Fibroblast of gingiva (primary cell): ENCODE measurements at places on chromosomes 6 and 20.

GRCh38 chr20:611843-612185 lies 1.7 kb upstream of the TCF15 start:
- DNase-seq, result no peak

DNA sequence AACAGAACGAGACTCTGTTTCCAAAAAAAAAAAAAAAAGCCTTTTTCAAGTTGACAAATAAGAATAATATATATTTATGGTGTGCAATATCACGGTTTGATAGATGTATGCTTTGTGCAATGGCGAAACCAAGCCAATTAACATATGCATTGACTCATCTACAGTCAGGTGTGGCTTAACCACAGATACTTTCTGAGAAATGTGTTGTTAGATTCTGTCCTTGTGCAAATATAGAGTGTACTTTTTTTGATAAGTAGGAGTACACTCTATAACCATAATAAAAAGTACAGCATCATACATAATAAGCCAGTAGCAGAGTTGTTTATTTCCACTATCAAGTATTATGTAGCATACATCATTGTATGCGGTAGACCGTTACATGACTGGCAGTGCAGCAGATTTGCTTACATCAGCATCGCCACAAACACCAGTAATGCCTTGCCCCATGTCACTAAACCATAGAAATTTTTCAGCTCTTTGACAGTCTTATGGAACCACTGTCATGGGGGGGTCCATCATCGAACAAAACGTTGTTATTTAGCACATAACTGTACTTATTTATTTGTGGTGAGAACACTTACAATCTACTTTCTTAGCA lies 59.2 kb downstream of the TMEM170B start:
- DNase-seq, result no peak

DNA sequence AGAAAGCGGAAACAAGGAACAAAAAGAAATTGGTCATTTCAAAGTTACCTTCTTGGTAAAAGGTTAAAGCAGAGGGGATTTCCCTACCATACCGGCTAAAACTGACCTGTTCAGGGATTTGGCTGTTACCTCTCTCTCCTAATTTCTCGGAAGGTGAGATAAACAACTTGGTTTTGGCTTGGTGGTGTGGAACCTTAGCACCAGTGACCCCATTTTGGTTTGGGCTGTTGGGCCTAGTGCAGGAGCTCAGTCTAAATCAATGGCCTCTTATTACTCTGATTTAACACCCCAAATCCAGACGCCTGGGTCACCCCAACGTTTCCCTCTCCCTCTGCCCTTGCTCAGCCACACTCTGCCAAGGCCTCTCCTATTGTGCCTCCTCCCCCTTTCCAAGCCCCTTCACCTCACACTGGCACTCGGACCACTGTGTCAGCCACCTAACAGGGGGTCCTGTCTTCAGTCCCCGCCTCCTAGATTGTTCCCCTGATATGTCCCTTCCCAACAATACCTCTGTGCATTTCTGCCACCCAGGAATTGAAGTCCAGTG lies 8.3 kb downstream of the NCR2 start:
- DNase-seq, result no peak

DNA sequence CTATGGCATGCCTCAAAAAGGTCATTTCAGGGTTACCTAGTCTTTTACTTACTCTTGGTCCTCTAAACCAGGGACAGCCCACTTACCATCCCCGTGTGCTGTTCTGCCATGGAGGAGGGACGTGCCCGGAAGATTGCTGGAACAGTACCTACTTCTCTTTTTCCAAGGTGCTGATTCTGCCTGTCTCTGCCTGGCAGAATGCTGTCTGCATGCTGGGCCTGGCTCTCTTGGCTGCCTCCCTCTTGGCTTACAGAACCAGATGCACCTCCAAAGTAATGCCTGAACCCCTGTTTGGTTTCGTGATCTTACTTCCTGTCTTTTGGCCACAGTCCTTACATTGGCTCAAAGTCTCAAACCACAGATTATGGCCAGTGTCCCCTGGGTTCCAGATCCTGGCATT lies 120.7 kb upstream of the NT5E start:
- no peak for DNase-seq

- DNase-seq, result no peak
Measured at GRCh38 chr6:163707387-163708355, 293.2 kb downstream of the QKI start.

GRCh38 chr6:38391206-38391605 lies 248.5 kb downstream of the BTBD9 start:
- no peak for DNase-seq

DNA sequence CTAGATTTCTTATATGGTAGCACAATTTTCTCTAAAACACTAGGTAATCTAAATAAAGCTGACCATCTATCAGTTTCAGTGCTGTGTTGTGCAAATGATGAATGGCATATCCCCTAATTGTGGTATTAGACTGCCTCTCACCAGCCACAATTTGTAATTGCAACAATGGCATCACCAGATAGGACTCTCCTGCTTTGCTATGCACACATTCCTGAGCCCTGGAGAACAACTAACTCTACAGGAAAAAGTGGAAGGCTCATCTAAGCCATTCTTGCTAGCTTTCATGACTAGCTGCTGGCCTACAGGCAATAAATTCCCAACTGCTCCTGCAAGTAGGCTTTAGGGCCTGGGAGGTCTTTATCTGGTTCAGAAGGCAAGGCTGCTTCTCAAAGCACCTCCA lies 974.1 kb downstream of the EYS start:
- no peak for DNase-seq

DNA sequence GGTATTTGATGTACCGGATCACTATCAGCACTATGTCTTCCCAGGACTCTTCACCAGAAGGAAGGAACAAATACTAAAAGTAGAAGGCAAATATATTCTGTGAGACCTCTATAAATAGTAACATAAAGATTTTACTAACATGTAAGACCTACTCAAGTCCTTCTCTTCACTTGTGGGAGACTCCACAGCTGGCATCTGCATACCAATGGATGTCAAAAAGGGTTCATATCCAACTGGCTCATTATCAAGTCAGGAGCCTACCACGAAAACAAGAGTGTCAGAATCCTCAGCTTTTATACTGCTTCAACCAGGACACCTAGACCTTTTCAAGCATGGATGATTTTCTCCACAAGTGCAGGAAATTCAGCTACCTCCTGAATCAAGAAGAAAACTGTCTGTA lies 20.0 kb upstream of the MARCKS start:
- no peak for DNase-seq

DNA sequence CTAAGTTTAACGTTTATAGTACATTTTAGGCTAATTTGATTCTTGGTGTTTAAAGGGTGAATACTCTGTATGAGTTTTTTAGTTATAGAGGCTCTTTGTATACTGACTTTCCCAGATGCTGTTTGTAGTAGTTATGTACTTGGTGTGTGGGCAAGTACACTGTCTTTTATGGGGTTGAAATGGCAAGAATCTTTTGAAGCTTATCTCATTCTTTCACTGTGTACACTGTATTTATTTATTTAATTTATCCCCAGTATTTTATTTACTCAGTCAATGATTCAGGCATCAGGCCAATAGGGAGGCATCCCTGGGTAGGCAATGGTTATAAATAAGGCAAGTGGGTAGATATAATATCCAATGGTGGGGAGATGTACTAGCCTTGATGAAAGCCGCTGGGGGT lies 277.0 kb upstream of the PTCHD4 start:
- no peak for DNase-seq

GRCh38 chr20:63483834-63484233 lies 11.4 kb upstream of the KCNQ2 start:
- DNase-seq, result no peak

GRCh38 chr20:24950836-24951525 lies 1.9 kb downstream of the CST7 start:
- no peak for DNase-seq

- DNase-seq, result peak; percentile 73
Measured at GRCh38 chr6:14925699-14926026, 320.2 kb upstream of the JARID2 start.

- no peak for DNase-seq
Measured at GRCh38 chr6:95243053-95243452, 334.3 kb upstream of the MANEA start.

GRCh38 chr20:20364593-20365479 lies 3.1 kb upstream of the INSM1 start:
- DNase-seq, result no peak

DNA sequence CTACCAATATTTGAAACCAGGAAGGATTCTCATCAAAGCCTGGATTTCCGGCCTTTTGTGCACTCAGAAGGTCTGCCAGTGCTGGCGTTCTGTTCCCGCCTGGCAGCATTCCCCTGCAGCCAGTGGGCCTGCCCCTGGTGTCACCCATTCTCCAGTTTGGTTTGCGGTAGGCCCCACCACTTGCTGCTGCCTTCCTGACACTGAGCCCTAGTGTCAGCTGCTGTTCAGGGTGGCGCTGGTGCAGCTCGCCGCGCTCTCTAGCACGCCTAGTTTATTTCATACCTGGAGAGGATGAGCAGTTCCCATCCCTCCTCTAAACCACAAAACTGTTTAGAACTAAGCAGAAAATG lies 9.5 kb downstream of the NPEPL1 start:
- DNase-seq, result no peak

DNA sequence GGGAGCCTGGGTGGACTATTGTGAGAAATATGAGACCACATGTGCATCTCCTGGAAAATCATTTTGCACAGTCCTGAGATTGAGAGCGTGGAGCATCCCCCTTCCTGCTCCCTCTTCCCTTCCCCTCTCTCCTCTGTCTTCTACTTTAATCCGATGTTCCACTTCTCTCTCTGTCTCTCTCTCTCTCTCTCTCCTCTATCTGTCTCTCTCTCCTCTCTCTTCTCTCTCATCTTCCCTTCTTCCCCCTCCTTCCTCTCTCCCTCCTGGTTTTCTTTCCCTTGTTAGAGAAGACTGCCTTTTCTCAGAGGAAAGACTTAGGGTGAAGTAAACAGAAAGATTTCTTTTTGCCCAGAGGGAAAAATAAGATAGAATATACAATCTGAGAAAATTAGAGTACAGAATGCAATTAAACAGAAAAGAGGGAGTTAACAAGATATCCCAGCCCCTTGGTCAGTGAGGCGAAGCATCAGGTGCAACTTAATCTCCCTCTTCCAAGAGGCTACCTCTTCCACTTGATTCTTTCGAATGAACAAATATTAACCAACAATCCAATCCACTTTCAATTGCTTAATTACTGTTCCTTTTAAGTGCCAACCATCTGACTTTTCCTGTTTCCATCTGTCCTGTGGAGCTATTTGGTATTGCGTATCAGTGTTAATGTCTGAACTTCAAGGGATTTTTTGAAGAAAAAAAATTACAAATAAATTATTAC lies 14.6 kb downstream of the KHDC1 start:
- DNase-seq, result no peak

DNA sequence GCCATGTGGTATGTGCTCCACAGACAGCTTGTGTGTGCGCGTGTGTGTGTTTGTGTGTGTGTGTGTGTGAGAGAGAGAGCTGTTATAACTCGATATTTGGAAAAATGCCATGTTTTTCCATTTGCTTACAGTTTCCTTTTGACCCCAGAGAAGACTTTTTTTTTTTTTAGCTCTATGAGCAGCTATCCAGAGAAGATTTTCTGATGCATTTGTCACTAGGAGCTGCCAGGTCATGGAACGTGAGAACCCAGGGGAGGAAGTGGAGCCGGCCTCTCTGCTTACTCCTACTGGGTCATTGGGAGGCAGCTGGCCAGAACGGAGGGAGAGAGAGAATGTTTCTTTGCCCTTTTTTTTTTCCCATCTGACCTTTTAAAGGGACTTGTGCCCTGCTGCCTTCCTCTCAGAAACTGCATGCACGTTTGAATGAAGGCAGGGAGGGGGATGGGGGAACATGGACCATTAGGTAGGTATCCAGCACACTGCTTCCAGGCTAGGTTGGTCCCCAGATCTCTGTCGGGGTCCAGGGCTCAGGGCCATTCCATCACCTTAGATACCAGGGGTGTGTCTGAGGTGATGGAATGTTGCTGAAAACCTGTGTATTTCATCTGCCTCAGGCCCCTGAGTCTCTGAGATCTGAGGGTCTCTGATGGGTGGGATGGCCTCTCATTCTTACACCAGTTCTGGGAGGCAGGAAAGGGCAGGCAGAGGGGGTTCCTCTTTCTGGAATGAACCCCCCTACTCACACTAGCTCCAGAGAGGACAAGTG lies 11.2 kb upstream of the MRPS18A start:
- peak; percentile 80 for DNase-seq

DNA sequence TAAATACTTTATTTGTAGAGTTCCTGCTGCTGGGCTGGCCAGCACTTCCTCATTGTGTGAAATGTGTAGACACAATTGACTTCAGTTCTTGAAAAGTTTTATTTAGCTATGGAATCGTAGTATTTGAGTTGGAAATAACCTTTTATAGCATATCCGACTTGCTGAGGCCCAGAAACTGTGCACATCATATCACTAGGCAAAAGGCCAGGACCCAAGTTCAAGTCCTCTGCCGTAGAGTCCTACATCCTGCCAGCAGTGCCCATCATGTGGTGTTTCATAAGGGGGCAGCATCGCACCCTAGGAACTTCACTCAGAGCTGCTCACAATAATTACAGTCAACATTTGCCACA lies 207.7 kb upstream of the SNX9 start:
- no peak for DNase-seq

DNA sequence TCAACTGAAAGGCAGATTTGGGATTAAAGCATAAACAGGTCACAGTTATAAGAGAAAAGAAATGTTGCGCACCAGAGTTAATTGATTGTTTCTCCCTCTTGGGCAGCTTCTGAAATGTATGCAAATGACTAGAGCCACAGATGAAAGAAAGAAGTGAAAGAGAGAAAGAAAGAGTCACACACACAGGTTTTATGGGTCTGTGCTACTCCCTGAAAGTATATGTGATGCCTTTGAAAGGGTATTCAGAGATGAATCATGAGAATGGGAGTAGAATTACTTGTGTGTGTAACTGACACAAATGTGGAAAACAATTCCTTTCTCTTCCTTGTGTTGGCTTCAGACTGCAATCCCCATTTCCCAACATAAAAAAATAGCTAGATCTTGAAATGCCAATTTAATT lies 196.9 kb downstream of the FOXA2 start:
- no peak for DNase-seq

GRCh38 chr6:42279966-42280629 lies 62.4 kb upstream of the MRPS10 start:
- no peak for DNase-seq

GRCh38 chr6:86016077-86016476 lies 373.4 kb upstream of the SYNCRIP start:
- no peak for DNase-seq

DNA sequence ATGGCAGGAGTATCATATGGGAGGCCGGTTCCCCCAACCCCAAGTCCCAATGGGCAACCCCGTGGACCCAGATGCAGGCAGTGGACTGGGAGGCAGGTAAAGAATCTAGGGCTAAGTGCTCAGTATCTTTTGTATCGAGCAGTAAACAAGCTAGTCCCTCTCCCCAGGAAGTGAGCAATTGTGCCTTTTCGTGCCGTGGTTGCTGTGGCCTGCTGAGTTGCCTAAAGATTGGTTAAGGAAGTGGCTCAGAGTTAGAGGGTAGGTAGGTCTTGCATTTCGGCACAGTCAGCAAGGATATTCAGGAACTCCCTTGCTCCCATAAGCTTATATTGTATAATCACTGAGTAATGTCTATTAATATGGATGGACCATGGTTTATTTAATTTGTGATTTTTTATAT lies 1.3 kb upstream of the DNAH8 start:
- no peak for DNase-seq

- no peak for DNase-seq
Measured at GRCh38 chr20:1992359-1993110, 1.3 kb downstream of the PDYN start.
